ENCODE measurements at places on chromosomes 1 and 21.

GRCh38 chr1:153790313-153790965, 15.2 kb downstream of the SLC27A3 start:
- no peak for DNase-seq

GRCh38 chr1:178500091-178500770, 3.5 kb upstream of the CLEC20A start:
- no peak for DNase-seq

GRCh38 chr1:43529206-43529731, 1.4 kb upstream of the PTPRF start:
- DNase-seq, result peak; percentile 35

DNA sequence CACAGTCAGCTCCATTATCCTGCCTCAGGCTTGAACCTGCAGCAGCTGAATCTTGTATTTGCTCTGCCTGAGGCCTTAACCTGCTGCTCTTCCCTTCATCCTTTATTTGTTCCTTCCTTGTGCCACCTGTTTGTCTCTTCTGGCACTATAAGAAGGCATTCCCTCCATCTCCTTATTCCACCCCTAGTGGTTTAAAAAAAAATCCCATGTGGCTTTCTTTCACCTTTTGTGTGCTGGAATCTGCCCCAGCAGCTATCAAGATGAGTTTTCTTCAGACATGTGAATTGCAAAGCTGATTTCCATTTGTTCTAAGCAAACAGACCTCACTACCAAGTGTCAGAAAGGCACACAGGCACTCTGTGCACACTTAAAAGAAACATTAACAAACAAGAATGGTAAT, 294.6 kb downstream of the TTLL7 start:
- DNase-seq, result no peak

GRCh38 chr1:15722411-15722810, 13.6 kb upstream of the SLC25A34 start:
- DNase-seq, result no peak

DNA sequence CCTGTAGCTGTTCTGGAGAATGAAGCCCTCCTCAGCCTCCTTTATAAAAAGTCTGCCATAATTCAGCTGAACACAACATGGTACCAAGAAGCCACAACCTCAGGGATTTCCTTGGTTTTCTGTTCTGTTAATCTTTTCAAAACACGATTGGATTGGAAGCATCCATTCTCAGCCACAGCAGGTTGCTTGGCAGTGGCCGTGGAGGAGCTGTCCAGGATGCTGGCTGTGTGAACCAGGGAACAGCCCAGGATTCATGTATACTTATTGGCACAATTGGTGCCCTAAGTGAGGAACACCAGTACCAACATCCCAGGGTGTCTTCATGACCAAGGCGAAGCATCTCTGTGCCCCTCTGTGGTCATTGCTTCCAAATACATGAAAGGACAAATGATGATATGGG, 393.5 kb downstream of the CAMTA1 start:
- DNase-seq, result no peak

GRCh38 chr21:18588001-18588662, 184.5 kb upstream of the TMPRSS15 start:
- no peak for DNase-seq

DNA sequence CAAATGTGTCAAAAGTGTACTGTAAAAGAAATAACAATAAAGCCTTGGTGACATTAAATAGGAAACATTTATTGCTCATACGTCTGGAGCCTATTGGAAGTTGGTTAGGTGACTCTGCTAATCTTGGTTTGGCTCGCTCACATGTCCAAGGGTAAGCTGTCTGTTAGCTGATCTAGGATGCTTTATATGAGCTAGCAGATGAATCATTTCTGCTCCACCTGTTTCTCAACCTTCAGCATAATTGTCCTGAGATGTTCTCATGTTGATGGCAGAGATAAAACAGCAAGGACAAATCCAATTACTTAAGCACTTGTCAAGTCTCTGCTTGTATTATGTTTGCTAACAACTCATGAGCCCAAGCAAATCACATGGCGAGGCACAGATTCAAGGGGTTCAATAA, 56.0 kb upstream of the CD53 start:
- no peak for DNase-seq

- no peak for DNase-seq
These were observed 73.8 kb downstream of the BCAR3 start for GRCh38 chr1:93607814-93608186.

DNA sequence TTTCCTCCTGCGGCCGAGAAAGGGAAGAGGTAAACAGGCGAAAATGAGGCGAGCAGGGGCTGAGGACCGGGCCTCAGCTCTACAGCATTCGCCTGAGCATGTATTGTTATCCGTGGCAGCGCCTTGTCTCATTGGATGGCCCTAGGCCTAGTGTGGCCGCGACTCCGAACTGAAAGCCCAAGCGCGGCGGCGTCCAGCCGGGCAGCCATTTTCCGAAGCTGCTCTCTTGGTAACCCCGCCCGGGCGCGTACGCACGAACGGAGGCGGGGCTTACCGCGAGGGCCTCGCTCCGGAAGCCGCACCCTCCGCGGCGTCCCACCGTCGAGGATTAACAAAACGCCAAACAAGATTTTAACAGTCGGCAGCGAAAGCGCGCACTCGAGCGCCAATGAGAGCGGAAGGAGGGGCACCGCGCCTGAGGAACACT, 797 bp upstream of the USP1 start:
- DNase-seq, result no peak

GRCh38 chr1:246000638-246001015, 506.5 kb downstream of the SMYD3 start:
- no peak for DNase-seq

- no peak for DNase-seq
These were observed 12.8 kb downstream of the PSRC1 start for GRCh38 chr1:109269981-109270622.

DNA sequence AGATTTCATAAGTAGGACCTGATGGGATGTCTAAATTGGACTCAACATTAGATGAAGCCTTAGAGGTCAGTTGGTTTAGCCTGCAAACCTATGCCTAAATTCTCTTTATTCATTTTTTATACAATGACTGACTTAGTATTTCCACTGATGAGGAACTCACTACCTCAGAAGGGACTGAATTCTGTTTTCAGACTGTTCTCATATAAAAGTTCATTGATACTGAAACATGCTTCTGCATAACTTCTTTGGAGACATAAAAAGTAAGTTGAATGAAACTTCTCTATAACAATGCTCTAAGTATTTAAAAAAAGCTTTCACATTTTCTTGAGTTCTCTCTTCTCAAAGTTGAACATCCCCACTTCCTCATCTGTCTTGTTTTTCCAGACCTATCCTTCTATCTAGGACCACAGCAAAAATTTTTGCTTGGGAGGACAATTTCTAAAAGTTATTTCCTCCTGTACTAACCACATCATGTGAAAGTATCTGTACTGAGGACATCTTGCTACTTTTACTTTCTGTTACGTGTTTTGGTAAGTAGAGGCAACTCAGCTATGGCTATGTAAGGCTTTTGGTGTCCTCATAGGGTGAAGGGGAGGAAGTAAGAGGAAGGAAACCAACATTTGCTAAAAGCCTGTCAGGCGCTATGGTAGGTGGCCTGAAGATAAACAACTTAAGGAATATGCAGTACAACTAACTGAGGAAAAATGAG, 64.1 kb downstream of the USP24 start:
- DNase-seq, result no peak

GRCh38 chr1:209527993-209528717, 55.4 kb upstream of the CAMK1G start:
- no peak for DNase-seq

GRCh38 chr21:34625030-34625593, 10.2 kb upstream of the RCAN1 start:
- no peak for DNase-seq

- DNase-seq, result no peak
These were observed 68.4 kb upstream of the TINAGL1 start for GRCh38 chr1:31507676-31508530.
